ENCODE measurements at places on chromosomes 3 and 15.

GRCh38 chr15:49718234-49718633 lies 97.4 kb downstream of the DTWD1 start:
- DNase-seq = no peak

- no peak for DNase-seq
Measured at GRCh38 chr3:14853271-14853951, 34.6 kb downstream of the FGD5 start.

GRCh38 chr3:53350652-53351051 lies 3.3 kb upstream of the DCP1A start:
- DNase-seq = no peak

DNA sequence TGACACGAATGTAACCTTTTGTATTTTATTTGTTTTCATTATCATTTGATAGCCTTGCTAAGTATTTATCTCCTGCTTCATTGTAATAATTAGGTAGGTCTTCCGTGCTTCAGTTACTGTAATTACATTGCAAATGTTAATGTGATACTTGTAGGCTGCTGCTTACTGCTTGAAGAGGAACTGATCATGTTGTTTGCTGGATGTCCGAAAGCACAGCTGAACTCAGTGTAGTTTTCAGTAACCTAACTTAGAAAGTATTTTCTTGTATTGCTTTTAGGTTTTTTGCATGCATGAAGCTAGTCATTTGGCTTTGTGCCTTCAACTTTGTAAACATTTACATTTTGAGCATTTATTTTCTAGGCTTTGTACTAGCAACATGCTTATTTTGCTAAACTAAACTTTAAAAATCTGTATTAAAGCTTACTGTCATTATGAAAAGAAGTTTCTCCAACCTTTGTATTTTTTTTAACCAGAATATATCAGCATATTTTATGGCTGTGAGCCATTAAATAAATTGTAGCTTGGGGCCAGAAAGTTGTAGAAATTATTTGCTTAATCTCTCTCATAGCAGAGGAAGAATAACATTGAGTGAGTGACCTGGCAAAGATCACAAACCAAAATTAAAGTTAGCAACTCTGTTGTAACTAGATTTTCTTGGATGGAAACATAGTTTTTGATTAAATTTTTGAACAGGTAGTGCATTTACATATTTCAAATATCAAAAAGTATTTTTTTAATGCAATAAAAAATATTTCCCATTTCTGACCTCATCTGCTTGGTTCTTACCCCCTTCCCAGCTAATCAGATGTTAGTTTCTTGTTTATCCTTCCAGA lies 30.7 kb downstream of the SACM1L start:
- no peak for DNase-seq

- no peak for DNase-seq
Measured at GRCh38 chr15:59591356-59591755, 20.2 kb upstream of the GCNT3 start.

- DNase-seq = no peak
Measured at GRCh38 chr3:21508246-21508645, 242.8 kb downstream of the ZNF385D start.

DNA sequence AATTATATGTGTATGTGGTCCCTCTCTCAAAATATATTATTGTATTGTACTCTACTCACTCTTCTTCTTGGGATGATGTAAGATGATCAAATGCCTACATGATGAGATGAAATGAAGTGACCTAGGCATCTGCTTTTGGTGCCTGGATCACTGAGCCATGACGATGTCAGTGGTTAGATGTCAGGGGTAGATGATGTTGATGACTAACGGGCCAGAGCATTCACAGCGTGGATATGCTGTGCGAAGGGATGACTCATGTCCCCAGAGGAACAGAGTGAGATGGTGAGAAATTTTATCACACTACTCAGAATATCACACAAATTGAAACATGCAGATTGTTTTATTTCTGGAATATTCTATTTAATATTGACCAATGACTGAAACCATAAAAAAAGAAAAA lies 233.9 kb upstream of the CADM2 start:
- no peak for DNase-seq

GRCh38 chr3:55203006-55203405 lies 275.1 kb upstream of the LRTM1 start:
- DNase-seq = no peak

DNA sequence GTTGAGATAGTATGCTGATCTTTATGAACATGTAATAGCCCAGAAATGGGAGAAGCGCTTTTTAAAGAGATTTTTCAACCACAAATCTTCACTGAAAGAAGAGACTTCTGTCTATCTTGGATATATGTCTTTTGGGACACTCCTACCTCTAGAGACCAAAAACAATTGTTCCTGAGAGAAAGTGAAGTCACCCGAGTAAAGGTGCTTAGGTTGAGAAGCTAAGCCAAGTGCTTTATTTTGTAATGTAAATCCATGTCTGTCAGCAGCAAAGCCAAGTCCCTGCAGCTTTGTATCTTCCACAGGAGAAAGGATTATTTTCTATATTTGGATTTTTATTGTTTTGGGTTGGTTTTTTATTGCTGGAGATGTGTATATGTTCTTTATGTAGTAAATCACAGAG lies 32.1 kb upstream of the B3GALNT1 start:
- no peak for DNase-seq

- no peak for DNase-seq
Measured at GRCh38 chr3:193214445-193214844, 26.6 kb upstream of the PLAAT1 start.

DNA sequence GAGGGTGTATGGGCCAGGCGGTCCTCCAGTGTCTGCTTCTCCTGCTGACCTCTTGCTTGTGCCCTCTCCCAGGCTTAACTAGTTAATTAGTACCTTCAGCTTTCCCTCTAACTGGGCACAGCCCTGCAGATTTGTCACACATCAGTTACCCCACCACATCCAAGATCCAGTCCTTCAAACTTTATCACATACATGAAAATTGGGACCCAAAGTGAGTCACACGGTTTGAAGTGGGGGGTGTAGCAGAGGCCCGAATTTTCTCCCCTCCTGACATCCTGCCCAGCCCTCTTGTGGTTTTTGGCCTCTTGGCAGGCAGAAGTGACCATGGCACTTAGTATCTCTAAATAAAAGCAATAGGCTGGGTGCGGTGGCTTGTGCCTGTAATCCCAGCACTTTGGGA lies 3.9 kb downstream of the MAPKAPK3 start:
- DNase-seq = no peak

GRCh38 chr3:132916096-132916495 lies 122.1 kb upstream of the TMEM108 start:
- DNase-seq = no peak

- DNase-seq = no peak
Measured at GRCh38 chr3:111359261-111360030, 182.6 kb upstream of the CD96 start.

DNA sequence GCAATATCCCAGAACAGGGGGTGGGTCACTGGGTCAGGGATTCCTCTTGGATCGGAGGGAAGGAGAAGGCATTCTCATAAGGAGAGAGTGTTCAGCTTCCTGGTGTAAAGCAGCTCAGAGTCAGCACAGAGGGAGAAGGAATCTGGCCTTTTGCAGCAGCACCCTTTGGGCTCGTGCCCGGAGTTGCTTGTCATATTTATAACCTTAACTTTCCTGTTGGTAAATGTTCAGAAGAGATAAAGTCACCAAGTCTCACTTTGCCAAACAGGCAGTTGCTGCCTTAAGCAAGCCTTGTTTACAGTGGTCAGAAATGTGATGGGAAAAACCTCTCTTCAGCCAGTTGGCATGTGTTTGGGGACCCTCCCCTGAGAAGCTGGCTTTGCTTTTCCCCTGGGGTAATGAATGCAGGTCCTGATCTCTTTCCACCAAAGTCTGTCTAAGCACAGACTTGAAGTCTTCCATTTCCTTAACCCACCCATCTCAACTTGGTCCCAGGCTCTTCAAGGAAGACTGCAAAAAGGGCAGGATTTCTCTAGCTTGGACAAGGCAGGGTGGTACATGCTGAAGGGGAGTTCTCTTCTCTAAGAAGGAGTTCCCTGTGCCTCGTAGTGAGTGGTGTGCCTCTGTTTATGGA lies 206.9 kb upstream of the BHLHE40 start:
- DNase-seq = no peak

GRCh38 chr15:31227235-31227634 lies 99.4 kb upstream of the KLF13 start:
- DNase-seq = no peak

GRCh38 chr15:99343881-99344551 lies 92.7 kb downstream of the LRRC28 start:
- peak; percentile 5 for DNase-seq

DNA sequence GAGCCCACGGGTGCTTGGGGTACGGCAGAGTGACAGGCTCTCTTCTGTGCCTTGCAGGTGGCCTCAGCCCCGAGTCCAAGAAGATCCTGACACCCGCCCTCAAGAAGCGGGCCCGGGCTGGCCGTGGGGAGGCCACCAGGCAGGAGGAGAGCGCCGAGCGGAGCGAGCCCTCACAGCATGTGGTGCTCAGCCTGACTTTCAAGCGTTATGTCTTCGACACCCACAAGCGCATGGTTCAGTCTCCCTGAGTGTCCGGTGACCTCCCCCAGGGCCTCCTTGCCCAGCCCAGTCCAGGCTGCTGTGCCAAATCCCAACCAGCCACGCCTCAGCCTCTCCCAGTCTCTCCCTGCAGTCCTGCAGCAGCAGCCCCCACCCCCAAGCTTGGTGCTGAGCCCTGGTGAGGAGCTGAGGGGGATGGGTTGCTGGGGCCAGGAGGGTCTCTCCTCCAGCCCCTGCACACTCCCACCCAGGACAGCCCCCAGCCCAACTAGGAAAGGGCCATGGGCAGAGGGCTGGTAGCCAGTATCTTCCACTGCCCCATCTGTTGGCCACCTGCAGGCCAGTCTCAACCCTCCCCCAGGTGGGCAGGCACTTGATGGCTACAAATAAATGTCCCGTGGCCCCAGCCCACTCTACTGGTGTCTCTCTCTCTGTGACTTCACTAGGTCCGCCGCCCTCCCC lies 58.5 kb downstream of the DNAJB8 start:
- no peak for DNase-seq

- peak; percentile 40 for DNase-seq
Measured at GRCh38 chr15:83248151-83249029, 36.1 kb downstream of the BNC1 start.

- DNase-seq = no peak
Measured at GRCh38 chr3:159872374-159873109, 116.1 kb upstream of the IL12A start.

DNA sequence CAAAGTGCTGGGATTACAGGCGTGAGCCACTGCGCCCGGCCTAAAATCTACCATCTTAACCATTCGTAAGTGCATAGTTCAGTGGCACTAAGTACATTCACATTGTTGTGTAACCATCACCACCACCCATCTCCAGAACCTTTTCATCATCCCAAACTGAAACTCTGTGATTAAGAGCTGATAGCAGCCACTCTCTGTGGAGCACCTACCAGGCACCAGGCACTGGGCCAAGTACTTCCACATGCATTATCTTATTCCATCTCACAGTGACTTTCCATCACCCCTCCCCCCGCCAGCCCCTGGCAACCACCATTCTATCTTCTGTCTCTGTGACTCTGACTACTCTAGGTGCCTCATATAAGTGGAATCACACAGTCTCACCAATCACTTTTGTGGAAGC lies 2.3 kb upstream of the INSYN1 start:
- DNase-seq = peak; percentile 44

- peak; percentile 56 for DNase-seq
Measured at GRCh38 chr3:67654099-67654843, at the start of gene SUCLG2. Gene SUCLG2 (minus strand): TSS chr3:67654612. CDS start chr3:67654586, 26 bp downstream.

DNA sequence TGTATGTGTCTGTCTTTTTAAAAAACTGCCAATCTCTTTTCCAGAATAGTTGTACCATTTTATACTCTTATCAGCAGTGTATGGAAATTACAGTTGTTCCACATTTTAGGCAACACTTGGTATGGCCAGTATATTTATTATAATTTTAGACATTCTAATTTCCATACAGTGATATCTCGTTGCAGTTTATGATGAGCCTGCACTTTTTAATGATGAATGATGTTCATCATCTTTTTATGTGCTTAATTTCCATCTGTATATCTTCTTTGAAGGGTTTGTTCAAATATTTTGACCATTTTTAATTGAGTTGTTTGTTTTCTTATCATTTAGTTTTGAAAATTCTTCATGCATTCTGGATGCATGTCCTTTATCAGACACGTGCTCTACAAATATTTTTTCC lies 57.0 kb upstream of the UBE2E2 start:
- DNase-seq = no peak

DNA sequence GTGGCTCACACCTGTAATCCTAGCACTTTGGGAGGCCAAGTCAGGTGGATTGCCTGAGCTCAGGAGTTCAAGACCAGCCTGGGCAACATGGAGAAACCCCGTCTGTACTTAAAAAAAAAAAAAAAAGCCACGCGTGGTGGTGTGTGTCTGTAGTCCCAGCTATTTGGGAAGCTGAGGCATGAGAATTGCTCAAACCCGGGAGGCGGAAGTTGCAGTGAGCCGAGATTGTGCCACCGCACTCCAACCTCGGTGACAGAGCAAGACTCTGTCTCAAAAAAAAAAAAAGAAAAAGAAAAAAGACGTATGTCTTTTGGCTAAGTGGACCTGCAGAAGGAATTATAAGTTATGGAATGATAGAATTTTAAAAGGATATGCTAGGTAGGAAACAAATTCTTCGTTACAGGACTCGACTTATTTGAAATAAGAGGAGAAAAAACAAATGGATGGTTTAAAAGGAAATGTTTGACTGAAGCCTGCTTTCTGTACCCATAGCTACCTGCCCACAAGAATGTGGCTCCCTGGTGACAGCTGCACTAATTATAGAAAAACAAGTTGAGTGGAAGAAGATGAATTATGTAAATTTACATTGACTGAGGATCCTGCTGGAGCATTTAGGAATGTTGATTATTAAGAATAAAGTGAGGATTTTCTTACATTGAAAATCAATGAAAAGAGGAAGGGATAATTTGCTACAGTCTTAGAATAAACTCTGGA lies 36.0 kb upstream of the SKIL start:
- peak; percentile 42 for DNase-seq

GRCh38 chr15:64653757-64654156 lies 121.6 kb downstream of the RBPMS2 start:
- peak; percentile 45 for DNase-seq

- DNase-seq = no peak
Measured at GRCh38 chr3:144556392-144556791, 584.8 kb downstream of the DIPK2A start.

DNA sequence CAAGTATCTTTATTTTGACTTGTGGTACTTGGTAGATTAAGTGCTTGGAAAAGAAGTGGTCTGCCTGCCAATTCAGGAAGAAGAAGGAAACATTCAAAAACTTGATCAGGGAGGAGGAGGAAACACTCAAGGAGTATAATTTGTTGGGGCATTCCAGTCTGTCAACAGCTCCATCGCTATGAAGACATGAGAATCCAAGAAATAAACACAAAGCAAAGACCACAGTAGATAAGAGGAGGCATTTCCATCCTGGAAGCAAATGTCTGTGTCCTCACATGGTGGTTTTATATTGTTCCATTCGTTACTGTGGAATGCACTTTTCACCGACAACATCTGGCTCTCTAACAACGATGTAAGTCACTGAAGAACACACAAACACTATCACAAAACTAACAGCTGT lies 176.1 kb upstream of the FRMD4B start:
- no peak for DNase-seq

GRCh38 chr3:98855806-98856400 lies 45.6 kb downstream of the DCBLD2 start:
- DNase-seq = no peak

DNA sequence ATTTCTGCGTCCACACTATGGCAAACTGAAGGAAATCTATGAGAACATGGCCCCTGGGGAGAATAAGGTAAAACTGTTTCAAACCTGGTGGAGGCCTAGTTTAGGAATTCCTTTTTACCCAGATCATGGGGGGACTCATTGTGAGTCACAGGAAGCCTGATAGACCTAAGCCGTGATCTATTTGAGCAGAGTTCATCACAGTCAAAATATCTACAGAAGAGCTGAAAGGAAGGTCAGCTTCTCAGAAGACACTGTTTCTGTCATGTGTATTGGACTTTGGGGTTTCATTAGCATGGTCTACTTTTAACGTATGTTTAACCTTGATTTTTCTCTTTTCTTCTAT lies 1.3 kb downstream of the PSMD2 start:
- no peak for DNase-seq

All from NCI-H1105 treated with DMSO at 0.1 percent for 48 hours (cell line).